ENCODE measurements at places on chromosomes 5 and 9. TPM values are rescaled to one million over a fixed set of nuclear protein-coding genes. Genes with fewer than 3 reads are reported as not detected.

C9orf50 gene
- not detected for total RNA-seq

DNA sequence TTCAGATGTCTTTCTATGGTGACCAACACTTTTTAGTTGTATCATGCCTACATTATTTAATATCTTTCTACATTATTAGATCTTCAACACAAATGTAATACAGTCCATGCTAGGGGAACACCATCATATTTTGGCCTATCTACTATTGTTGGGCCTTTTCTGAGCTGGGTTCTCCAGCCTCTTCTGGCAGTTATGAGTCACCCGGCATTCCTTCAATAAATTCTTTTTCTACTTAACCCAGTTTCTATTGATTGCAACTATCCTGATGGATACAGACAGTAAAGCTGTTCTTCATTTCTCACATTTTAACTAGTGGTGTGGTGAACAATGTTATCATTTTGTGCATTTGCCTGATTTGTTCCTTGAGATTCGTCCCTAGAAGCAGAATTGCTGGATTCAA, 529.3 kb downstream of the BNC2 start:
- no peak for DNase-seq

EEIG1 gene
- 44.7 TPM for total RNA-seq

DNA sequence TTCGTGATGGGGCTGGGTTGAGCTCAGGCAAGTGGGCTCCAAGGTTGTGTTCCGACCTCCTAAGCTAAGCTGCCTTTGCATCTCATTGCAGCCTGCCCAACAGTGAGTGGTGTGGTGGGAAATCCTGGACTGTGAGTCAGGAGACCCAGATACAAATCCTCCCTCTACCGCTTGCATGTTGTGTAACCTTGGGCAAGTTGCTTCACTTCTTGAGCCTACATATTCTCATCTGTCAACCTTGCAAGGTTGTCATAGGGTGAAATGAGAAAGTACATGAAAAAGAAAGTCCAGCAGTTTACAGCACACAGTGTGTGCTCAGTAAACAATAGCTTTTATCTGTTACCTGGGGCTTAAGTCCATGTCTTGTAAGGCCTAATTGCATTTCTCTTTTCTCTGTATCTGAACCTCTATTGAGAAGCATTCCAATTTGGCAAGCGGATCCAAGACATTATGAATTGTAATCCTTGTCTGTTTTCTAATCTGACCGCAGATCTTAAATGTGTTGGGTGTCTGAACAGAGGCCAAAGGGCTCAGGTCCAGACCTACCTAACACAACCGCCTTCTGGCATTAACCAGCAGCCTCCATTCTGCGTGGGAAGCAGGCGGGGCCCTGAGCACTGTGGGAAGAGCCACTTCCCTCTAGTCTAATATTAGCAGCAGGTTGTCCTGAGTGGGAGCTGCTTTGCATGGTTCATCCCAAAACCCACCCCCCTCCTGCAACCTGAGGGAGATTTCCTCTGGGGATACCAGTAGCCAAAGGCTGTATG, 1.8 kb upstream of the GALNT12 start:
- no peak for DNase-seq

DNA sequence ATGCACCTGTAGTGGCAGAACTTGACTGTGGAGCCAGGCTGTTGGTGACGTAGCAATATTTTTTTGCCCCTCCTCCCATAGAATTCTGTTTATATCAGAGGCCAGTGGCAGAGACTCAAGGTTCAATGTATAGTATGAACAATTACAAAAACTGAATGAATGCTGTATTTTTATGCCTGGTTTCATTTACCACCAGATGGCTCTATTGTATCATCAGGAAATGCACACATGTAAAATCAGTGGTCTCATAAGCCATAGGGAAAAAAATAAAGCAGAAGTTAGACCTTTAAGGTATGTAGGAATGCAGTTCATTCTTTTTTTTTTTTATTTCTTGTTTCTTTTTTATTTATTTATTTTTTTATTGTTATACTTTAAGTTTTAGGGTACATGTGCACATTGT, 43.6 kb downstream of the CCDC192 start:
- no peak for DNase-seq

REEP2 gene
- total RNA-seq = 0.55 TPM

OR1J2 gene
- total RNA-seq = not detected

NRG2 gene
- total RNA-seq = 1.4 TPM

DNA sequence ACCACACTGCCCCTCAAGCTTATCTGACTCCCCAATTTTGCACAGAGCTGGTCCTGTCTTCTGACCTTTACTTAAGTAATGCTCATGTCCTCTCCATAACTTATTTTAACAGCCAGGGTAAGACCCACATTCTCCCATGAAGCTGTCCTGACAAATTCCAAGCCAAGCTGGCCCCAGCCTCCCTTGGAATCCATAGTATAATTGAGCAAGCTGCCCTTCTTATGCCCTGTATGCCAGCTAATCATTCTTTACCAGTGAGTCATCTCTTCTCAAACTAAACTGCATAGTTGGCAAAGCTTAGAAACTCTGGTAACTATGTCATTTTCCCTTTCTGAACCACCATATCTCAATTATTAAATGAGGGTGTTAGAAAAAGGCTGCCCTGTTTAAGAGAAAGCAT, 92.4 kb downstream of the NFIB start:
- DNase-seq = no peak

FGF18 gene
- total RNA-seq = 4.2 TPM

DNA sequence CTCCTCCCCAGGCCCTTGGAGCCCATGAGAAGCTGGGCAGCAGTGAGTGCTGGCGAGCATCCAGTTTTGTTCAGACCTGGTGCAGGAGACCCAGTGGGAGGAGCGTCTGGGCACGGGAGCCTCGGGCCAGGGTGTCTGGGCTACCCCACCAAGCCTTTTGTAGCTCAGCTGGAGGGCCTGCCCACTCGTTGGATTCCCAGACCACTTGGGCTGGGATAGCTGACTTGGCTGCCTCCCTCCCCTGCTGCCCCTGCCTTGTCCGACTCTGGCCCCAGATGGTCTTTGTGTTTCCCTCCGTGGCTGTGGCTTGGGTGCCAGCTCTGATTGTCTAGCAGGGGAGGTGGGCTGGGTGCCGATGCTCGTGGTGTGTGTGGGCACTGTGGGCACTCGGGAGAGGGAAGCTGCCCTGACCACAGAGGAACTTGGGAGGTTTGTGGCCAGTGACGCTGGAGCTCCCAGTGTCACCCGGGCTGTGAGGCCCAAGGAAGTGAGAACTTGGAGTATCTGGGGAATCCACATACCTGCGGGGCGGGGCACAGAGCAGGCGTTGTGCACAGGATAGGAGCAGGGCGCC, 47.3 kb downstream of the WNK2 start:
- DNase-seq = peak; percentile 78

GRCh38 chr5:73135429-73136054, 15.2 kb downstream of the TMEM171 start:
- DNase-seq = no peak

GRCh38 chr9:131598121-131598520, 52.8 kb downstream of the PRRT1B start:
- peak; percentile 86 for DNase-seq

ST8SIA4 gene
- 17.8 TPM for total RNA-seq

DNA sequence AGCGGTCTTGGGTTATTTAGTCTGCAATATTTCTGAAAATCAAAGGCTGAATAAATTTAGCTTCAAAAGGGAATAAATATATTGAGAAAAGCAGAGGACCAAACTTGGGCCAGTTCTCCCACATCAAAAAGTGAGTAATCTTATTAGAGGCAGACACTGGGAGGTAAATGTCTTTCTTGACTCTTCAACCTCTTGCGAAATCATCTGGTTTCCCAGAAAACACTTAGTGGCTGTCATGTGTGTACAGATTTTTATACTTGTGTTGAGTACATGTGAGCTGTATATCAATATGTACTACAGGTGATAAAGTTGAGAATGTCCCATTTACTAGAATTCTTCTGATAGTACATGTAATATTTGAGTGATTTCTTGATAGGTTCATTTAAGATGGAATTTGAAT, 454.9 kb downstream of the PRR16 start:
- no peak for DNase-seq

AK1 gene
- 158 TPM for total RNA-seq

TRIM36 gene
- 3.7 TPM for total RNA-seq

DNA sequence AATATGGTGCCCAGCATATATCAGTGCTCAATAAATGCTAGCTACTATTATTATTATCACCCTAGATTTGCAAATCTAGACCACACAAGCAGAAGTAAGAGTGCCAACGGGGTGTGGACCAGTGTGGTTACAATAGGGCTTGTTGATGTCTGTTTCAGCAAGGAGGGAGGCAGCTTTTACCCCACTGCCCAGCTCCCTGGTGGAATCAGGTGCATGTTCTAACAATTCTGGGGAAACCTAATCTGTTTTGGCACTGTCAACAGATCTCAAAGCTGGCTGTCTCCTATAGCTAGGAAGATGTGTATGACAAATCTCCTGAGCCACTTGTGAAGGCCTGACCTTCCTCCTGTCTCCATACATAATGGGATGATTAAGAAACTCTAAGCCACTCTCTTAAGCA, 5.7 kb downstream of the TGFBI start:
- DNase-seq = no peak

GRCh38 chr9:136203408-136204144, 1.4 kb downstream of the LHX3 start:
- DNase-seq = no peak

DNA sequence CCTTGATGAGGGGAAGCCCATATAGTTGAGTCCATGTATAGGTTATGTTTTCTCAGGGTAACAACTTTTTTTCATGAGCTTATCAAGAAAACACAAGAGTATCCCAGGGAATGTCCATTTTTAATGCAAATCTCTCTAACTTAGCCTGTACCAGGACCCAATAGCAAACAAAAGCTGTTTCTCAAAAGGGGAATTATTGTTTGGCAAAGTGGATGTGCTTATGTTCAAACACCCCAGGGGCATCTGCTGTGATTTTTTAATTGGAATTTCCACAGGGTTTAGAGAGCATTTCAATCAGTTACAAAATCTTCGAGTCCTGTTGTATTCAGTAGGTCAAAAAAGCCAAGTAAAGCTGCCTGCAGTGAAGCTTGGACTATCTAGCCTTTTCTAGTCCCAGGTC, 33.4 kb upstream of the CSNK1G3 start:
- DNase-seq = no peak

CD72 gene
- total RNA-seq = 3.0 TPM

- no peak for DNase-seq
Observed at GRCh38 chr5:137090721-137091120, 408.4 kb downstream of the SPOCK1 start.

DNA sequence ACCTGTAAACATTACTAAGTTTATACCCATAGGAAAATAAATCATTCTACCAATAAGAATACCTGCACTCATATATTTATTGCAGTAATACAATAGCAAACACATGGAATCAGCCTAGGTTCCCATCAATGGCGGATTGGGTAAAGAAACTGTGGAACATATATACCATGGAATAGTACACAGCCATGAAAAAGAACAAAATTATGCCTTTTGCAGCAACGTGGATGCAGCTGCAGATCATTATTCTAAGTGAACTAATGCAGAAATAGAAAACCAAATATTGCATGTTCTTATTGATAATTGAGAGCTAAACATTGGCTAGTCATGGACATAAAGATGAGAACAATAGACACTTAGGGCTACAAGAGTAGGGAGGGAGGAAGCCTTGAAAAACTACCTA, 667.4 kb upstream of the WWC1 start:
- no peak for DNase-seq

DNA sequence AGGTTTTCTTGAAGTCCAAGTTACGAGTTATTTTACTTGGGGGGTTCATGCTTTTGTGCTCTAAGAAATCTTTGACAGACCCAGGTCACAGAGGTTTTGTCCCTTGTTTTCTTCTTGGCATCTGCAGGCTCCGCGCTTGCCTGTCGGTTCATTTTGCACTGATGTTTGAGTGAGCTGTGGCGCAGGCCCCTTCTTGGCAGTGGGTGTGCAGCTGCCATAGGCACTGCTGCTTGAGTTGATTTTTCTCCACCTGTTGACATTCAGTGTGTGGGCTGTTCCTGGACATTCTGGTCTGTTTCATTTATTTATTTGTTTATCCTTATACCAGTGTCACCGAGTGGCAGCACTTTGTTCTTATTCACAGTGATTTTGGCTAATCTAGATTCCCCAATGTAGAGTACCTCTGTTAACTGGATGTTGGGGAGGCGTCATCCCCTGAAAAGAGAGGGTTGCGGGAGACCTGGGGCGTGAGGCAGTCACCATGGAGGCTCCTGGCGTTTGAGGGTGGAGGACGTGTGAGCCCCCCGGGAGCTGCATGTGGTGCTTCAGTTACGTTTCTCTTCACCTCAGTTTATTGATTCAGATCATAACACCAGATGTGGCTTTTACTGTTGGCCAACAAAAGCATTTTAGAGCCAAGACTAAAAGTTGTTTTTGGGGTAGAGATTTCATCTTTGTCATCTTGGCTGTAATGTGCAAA, 121.4 kb upstream of the CACNA1B start:
- DNase-seq = no peak

DNA sequence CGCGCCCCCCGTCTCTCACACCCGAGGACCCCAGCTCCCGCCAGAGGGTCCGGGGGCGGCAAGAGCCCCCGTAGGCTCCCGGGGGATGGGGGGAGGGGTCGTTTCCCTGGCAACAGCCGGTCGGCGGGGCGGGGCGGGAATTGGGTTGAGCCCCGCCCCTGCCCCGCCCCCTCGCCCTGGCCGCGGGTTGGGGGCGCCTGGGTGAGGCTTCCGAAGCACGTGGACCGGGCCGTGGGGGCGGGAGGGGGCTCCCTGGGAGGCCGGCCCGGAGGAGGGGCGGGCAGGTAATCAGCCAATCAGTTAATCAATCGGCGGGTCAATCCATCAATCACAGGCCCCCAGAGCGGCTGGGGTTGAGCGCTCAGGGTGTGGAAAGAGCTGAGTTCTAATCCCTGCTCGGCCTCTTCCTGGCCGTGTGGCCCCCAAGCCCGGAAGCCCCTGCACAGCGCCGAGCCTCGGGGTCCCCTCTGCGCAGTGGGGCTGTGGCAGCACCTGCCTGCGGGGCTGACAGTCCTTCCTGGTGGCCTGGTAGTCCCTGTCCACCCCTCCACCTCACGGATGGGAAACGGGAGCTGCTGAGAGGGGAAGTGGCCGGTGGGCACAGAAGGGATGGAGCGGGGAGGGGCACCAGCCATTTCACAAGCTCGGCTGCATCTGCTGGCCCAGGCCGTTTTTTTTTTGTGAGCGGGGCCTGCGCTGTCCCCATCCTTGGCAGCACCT, 174.2 kb upstream of the IER5L start:
- DNase-seq = no peak
